CD4-positive, alpha-beta T cell treated with Interleukin-1 beta for 1 hour (primary cell): ENCODE measurements at places on chromosomes 7 and 10.

DNA sequence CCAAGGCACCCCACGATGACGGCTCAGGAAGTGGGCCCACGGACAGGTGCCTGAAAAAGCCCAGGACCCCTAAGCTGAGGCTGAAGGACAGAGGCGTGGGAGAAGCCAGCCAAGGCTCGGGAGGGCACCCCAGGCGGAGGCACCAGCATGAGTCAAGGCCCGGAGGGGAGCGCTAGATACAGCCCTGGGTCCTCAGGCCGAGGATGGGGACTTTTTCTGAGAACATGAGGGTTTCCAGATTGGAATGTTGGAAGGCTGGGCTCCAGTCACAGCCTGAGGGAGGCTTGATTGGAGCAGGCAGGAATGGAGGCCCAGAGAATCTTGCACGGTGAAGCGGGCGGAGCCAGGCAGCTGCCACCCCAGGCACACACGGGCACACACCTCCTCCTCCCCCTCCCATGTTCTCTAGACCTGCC lies 19.0 kb upstream of the ELFN1 start:
- DNase-seq = no peak

GRCh38 chr10:20674926-20675325 lies 222.2 kb downstream of the NEBL start:
- no peak for DNase-seq

DNA sequence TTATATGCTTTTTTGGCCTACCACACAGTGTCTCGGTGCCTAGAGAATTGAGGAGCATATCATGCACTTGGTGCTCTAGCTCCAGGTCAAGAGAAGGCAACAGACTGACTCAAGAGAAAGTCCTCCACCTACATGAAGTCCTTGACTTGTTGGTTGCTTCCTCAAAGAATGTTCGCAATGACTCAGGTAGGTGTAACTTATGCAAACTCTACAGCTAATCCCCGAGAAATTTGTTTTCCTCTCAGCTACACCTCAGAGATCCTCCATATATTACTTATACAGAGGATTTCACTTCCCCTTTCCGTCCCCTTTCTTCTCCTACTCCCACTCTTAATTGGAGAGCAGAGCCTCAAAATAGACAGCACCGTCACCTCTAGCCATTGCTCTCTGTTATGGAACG lies 1013.1 kb downstream of the KCNMA1 start:
- DNase-seq = no peak

DNA sequence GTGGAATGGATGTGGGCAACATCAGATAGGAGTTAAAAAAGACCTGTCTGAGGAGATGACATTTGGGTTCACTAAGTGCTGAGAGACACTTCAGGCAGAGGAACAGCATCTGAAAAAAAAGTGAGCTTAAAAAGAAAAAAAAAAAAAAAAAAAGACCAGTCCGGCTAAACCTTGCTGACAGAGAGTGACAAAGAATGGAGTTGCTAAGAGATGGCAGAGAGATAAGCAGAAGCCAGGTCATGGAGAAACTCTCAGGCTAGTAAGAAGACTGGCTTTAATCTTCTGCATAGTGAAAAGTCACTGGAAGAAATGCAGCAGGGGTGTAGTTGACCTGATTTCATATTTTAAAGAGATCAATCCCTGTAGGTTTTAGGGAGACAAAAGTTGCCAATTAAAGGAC lies 711.1 kb upstream of the SEMA3D start:
- DNase-seq = no peak

DNA sequence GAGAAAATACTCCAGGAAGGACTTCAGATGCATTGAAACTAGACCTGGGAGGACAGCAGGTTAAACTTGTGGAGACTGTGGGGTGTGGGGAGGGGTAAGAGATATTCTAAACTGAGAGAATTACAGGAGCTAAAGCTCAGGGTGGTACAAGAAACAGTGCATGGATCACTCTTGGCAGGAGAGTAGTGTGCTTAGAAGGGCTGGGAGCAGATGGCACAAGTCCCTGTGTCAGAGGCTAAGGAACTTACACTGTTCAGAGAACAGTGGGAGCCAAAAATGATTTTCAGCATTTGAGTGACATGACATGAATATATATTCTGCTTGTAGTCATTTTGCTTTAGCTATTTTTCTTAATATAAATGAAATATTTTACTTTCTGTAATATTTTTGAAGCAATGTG lies 36.0 kb upstream of the LAMB1 start:
- DNase-seq = no peak

DNA sequence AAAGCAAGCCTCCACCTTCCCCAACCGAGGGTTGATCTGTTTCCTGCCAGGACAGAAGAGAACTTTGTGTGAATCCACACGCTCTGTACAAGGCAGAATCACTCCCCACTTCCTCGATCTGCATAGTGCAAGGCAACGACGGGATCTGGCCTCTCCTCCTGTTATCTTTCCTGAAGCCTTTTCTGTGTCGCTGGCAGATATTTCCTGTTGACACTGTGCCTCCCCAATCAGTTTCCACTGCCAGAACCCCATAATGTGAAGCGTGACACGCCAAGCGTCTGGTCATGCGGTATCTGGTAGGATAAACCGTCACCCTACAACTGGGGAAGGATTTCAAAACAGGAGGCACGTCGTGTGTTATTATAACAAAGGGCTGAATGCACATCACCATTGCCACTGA lies 57.2 kb downstream of the FAM171A1 start:
- no peak for DNase-seq

DNA sequence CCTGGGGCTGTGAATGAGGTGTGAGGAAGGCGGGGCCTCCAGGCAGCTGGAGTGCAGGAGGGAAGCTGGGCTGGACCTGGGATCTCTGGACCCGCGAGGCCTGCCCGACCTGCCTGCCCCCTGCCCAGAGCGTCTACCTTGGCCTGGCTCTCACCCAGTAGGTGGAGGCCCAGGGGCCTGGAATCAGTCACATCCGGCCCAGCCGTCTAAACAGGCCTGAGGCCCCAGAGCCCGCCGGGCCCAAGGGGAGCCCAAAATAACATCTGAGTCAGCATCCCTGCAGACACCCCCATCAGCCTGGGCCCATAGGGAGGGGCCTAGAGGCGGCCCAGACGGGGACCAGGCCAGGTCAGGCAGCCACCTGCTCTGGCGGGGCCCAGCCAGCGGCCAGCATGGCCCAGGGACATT lies 15.1 kb upstream of the ELN start:
- DNase-seq = no peak

DNA sequence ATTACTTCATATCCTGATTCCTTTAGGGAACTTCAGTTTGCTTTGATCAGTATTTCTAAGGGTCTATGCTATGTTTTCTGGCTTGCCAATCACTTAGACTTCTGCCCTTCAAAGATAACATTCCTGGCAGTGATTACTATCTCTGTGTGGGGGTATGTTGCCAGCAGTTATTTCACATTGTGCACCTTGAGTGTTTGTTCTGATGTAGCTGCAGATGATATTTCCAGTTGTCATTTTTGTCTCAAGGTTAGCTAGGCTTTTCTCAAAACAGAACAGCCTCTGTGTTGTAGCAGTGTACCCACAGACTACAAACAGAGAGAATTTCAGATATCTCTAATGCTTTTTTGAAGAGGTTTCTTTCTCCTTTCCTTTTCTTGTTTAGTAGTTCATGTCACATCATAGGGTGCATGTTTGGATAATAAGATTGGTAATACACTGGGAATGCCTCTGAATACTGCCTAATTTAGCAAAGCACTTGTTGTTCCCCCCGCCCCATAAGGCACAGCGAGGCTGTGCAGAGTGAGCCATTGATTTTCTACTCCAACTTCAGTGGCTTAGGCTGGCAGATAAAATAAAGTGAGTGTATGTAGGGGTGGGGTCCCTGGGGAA lies 134.7 kb upstream of the AGR3 start:
- no peak for DNase-seq

DNA sequence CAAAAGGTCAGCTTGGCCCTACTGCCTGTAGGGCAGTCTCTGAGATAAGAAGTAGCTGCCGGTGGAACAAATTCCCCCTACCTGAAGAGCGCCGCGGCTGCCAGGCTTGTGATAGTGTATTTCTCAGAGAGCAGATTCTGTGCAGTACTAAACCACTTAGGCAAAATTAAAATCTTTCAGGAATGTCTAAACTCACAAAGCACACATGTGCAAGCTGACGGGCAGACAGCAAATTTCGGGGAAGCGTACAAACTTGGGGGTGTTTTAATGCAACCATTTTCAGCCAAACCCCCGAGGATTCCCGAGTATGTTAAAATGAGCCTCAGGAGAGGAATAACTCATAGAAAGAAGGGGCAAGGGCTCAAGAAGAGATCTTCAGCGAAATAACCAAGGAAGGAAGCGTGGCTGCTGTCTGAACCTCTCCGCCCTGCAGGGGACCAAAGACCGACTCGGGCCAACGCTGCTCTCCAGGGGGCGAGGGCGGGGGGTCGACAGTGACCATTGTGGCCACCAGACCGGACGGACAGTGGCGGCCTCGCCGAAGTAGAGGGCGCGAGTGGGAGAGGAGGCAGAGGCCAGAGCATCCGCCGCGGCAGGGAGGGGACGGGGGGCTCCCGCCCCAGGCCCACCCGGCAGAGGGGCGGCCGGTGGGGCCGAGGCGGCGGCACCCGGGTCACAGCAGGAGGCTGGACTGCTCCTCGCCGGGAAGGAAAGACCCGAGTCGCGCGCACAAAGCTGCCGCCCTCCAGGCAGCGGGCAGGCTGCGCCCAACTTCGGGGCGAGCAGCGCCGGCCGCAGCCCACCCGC lies 819 bp downstream of the HYCC1 start:
- no peak for DNase-seq

- DNase-seq = no peak
Measured at GRCh38 chr10:35495521-35496119, 109.5 kb upstream of the GJD4 start.
